Karpas-422 (cell line): ENCODE measurements at places on chromosomes 3 and 15. TPM values are rescaled to one million over a fixed set of nuclear protein-coding genes. Genes with fewer than 3 reads are reported as not detected.

The DYNC1LI1 gene
- total RNA-seq = 26.6 and 36.9 TPM in 2 replicates

GRCh38 chr15:64847016-64847415 is 5.3 kb downstream of the PLEKHO2 start:
- peak overlapping the region; percentile 78 for H3K27ac ChIP-seq
- no peaks in the 10 kb centered on the region for H3K27me3 ChIP-seq
- H3K4me3 ChIP-seq = peak overlapping the region; percentile 46
- H3K36me3 ChIP-seq = peaks cover 6% of the 10 kb centered on the region; the same call in 1 of the 2 replicates
- H3K4me1 ChIP-seq = peaks cover 71% of the 10 kb centered on the region

DNA sequence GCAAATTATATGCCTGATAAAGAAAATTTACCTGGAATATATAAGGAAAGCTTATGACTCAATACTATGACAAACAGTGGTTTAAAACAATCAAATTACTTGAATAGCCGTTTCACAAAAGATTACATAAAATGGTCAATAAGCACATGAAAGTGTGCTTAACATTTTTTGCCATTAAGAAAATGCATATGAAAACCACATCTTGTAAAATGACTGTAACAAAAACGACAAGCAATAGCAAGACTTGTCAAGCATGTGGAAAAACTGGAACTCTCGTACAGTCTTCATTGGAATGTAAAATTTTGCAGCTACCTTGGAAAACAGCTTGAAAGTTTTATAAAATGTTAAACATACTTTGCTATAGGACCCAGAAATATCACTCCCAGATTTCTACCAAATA is 1110.3 kb downstream of the NAALADL2 start:
- H3K4me3 ChIP-seq = no peak overlapping the region
- no peaks in the 10 kb centered on the region for H3K36me3 ChIP-seq
- H3K4me1 ChIP-seq = no peaks in the 10 kb centered on the region
- no peaks in the 10 kb centered on the region for H3K27me3 ChIP-seq
- no peak for DNase-seq

- H3K4me3 ChIP-seq = no peak overlapping the region
- H3K36me3 ChIP-seq = no peaks in the 10 kb centered on the region
- H3K4me1 ChIP-seq = no peaks in the 10 kb centered on the region
- H3K27me3 ChIP-seq = no peaks in the 10 kb centered on the region
- no peak for DNase-seq
These were observed 13.0 kb upstream of the TJP1 start for GRCh38 chr15:29835301-29835700.

DNA sequence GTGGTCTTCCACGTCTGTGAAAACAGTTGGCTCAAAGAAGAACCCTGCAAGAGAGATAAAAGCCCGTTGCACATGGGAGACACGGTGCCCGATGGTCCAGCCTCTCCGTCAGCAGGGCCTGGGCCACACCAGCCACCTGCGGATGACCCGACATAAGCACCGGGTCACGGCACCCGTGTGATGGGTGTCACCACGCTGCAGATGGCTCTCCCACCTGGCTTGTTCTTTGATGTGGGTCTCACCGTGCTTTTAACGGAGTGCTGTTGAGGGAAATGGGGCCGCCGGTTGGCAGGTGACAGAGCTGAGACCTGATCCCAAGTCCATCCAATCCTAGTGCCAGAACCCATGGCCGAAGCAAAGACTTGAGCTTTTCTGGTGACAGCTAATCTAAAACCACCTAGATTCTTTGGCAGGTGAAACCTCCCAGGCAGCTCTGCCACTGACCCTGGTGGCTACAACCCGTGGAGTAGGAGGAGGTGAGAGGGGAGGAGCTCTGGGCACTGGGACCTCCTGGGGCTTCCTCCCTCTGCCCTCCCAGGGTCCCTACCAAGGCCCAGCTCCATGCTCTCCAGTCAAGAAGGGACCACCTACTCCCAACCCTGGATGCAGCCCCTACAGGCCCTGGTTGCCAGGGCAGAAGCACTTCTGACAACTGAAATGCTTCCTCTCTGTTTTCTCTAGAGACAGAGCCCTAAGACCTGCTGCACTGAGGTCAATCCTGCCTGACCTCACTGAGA is 23.4 kb upstream of the SLC41A3 start:
- no peak overlapping the region for H3K4me3 ChIP-seq
- no peaks in the 10 kb centered on the region for H3K27me3 ChIP-seq
- no peaks in the 10 kb centered on the region for H3K4me1 ChIP-seq

DNA sequence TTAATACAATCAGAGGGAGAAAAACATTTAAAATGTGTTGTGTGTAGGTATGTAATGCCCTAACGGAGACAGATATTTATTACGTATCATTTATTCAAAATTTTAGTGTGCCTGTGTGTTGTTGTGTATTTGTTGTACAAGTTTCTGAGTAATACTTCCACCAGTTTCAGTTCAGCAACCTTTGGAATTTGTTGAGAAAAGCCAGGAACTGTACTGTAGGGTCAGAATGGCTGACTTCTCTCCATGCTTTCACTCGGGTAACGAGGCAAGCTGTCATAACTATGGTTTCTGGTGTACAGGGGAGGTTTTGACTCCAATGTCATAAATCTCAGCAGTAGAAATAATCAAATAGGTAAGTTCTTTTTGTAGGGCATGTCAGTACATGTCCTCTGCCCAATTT is 23.8 kb upstream of the CNTN6 start:
- H3K36me3 ChIP-seq = no peaks in the 10 kb centered on the region
- H3K27ac ChIP-seq = no peak overlapping the region
- no peaks in the 10 kb centered on the region for H3K27me3 ChIP-seq
- no peaks in the 10 kb centered on the region for H3K4me1 ChIP-seq

DNA sequence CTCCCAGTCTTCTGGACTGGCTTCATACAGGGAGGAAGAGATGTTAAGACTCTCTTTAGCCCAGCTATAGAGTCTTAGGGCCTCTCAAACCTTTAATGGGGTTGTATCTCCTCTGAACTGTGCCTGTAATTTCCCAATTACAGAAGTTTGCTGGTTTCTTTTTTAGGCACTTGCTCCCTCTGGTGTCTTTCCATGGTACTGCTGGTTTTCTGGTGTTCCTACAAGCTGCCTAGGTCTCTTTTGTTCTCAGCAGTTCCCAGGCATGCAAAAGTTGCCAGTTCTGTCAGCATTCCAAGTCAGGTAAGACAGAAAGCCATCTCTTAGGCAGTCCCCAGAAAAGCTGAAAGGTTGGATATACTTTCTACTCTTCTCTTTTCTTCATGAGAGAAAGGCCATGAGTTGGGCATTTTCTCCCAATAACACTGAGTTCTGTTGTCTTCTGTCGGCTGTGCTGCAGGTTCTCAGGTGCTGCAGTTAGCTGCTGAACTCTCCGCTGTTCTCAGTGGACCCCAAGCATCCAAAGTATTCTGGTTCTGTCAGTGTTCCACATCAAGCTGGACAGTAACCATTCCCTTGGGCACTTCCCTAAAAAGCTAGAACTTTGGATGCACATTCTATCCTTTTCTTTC is 54.4 kb upstream of the EHHADH start:
- no peaks in the 10 kb centered on the region for H3K27me3 ChIP-seq
- H3K4me1 ChIP-seq = no peaks in the 10 kb centered on the region
- peak; percentile 91 for DNase-seq
- no peak overlapping the region for H3K27ac ChIP-seq

DNA sequence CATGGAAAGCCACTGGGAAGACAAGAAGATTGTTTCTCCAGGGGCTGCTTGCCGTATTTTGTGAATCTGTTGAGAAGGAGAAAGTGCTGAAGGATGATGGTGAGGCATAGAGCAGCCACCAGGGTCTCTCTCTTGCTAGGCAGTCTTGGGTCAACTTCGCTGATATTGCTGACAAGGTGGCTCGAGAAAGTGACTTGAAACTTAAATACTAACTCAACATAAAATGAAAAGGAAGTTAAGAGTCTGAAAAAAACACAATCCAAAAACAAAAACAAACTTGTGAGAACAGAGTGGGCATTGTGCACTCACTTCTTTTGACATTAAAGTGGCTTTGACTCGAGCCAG is 90.1 kb downstream of the CHST2 start:
- no peaks in the 10 kb centered on the region for H3K27me3 ChIP-seq
- no peak overlapping the region for H3K4me3 ChIP-seq
- H3K27ac ChIP-seq = peak overlapping the region; percentile 98
- H3K36me3 ChIP-seq = peaks cover under 1% of the 10 kb centered on the region; the same call in 1 of the 2 replicates

- H3K4me3 ChIP-seq = no peak overlapping the region
- peaks cover 46% of the 10 kb centered on the region for H3K36me3 ChIP-seq
- H3K27me3 ChIP-seq = no peaks in the 10 kb centered on the region
- no peak for DNase-seq
- H3K27ac ChIP-seq = no peak overlapping the region
These were observed 81.2 kb downstream of the CHD2 start for GRCh38 chr15:92981333-92981732.

DNA sequence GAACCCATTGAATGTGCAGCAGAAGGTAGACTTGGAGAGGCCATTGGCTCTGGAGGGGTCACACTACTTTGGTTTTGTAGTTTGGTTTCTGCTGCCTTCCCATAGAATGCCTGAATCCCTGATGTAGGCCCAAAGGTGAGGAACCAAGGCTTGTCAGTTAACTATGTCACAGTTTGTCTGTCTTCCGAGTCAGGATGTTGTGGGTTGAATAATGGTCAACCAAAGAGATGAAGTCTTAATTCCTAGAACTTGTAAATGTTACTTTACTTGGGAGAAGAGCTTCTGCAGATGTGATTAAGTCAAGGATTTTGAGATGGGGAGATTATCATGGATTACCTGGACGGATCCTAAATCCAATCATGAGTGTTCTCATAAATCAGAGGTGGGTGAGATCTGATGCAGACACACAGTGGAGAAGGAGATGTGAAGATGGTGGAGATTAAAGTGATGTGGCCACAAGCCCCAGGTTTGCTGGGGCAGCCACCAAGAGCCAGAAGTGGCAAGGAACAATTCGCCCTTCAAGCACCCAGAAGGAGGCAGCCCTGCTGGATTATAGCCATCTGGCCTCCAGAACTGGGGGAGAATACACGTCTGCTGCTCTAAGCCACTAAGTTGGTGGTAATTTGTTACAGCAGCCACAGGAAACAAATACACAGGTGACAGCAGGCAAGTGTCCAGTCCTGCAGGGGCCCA is 2.3 kb upstream of the CCR8 start:
- no peak for DNase-seq
- no peak overlapping the region for H3K4me3 ChIP-seq
- H3K27me3 ChIP-seq = no peaks in the 10 kb centered on the region
- no peak overlapping the region for H3K27ac ChIP-seq
- no peaks in the 10 kb centered on the region for H3K4me1 ChIP-seq
- H3K36me3 ChIP-seq = no peaks in the 10 kb centered on the region

GRCh38 chr3:58697561-58697960 is 31.0 kb upstream of the FAM3D start:
- H3K27ac ChIP-seq = no peak overlapping the region
- no peaks in the 10 kb centered on the region for H3K4me1 ChIP-seq
- no peak overlapping the region for H3K4me3 ChIP-seq
- DNase-seq = no peak
- no peaks in the 10 kb centered on the region for H3K36me3 ChIP-seq
- no peaks in the 10 kb centered on the region for H3K27me3 ChIP-seq

DNA sequence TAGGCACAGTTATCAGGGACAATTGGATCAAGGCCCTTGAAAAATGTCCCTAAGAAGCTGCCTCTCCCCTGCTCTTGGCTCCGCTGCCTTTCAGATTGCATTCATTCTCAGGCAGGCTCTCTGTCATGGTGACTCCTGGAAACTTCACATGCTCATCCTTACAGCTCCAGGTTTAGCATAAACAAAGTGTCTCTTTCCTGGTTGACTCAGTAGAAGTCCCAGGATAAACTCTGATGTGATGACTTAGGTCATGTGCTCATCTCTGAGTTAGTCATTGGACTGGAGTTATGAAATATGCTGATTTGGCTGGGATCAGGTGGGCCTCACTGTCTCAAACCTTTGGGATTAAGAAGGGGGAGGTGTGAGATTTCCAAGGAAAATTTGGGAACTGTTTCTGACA is 243.8 kb downstream of the ZNF621 start:
- no peak overlapping the region for H3K4me3 ChIP-seq
- no peak for DNase-seq
- H3K27me3 ChIP-seq = no peaks in the 10 kb centered on the region
- H3K36me3 ChIP-seq = no peaks in the 10 kb centered on the region

DNA sequence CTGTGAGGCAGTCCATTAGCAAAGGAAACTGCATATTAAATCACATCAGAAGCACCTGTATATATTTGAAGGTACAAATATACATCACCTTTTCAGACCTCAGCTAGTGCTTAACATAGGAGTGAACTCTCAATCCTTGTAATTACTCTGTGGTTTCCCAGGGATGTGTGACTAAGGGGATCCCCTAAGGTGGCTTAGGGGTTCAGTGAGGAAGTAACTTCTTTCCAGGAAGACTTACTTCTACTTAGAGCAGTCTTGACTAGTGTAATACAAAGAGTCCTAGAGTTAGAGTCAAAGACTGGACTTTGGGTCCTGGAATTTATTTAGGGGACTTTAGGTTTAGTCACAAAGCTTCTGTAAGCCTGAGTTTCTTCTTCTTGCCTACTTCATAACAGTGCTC is 8.7 kb upstream of the SUMF1 start:
- no peak for DNase-seq
- H3K27ac ChIP-seq = no peak overlapping the region
- H3K27me3 ChIP-seq = no peaks in the 10 kb centered on the region
- H3K36me3 ChIP-seq = no peaks in the 10 kb centered on the region
